Mesenteric fat pad (tissue), 1 donor: ENCODE measurements at places on chromosomes 16 and 17. TPM values are rescaled to one million over a fixed set of nuclear protein-coding genes. Genes with fewer than 3 reads are reported as not detected.

Gene IL32
- total RNA-seq = 36.0 TPM

Gene NACA2
- not detected for total RNA-seq

- DNase-seq = no peak
Measured at GRCh38 chr17:1705004-1705403, 5.2 kb downstream of the TLCD2 start.

Gene APPBP2
- 45.8 TPM for total RNA-seq

- DNase-seq = no peak
Measured at GRCh38 chr16:24841291-24841690, 4.5 kb upstream of the SLC5A11 start.

Gene MSLN
- not detected for total RNA-seq

DNA sequence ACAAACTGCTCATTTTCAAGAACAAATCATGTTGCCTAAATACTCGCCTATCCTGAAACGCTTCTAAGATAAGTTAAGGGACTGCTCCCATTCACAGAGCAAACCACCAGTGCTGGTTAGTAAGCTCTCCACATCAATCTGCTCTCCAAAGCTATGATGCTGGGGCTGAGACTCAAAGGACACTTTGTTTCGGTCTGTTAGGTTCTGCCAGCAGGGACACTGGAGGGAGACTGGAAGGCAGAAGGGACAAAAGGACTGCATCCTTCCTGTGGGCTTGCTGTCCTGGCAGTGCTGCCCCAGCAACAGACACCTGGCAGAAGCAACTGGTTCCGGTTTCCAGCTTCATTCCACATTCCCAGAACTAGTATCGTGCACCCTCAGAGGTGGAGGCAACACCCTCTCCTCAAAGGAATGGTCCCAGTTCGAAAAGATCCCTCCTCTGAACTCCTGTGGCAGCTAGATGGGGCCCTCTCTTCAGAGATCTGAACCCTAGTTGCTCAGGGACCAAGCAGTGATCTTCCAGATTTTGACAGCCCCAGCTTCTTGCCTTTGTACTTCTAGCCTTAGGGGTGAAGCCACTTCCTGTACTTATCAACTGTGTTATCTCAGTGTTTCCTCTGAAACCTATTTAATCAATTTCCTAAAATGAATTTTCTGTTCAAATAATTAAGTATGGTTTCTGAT, 73.4 kb upstream of the GSG1L start:
- no peak for DNase-seq

Gene NLRC3
- total RNA-seq = 1.2 TPM

Gene GRAPL
- total RNA-seq = 5.4 TPM

DNA sequence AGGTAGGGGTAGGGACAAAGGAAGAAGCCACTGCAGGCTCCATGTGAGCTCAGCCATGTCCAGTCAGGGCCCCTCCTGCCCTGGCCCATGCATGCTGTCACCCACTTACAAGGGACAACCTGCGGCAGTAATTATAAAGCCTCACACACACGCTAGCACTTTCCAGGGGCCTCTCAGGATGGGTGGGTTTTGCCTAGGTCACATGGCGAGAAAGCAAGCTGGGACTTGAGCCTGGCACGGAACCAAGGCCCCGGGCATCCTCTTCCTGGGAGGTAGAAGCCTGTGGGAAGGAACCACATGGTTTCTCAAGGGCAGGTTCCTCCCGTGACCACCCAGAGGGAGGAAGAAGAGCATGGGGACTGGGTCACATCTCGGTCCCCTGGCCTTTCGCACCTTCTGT, 7.0 kb downstream of the ZNF319 start:
- DNase-seq = no peak

Gene MPP2
- total RNA-seq = 2.3 TPM

DNA sequence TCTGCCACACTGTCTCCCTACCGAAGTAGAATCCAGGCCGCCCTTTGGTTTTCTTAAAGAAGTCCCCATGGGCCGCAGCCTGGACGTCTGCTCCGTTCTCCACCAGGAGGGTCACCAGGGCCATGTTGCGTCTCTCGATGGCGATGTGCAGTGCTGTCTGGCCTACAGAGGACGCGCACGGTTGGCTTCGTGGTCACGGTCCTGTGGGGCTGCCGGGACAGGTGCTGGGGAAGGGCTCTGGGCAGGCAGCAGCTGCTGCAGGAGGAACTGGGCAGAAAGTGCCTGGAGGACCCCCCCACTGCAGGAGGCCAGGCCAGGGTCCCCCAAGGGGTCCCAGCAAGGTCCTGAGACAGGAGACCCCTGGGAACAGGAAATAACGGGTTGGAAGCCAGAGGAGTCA, 19.0 kb downstream of the TRPV1 start:
- DNase-seq = no peak

Gene HAGH
- total RNA-seq = 58.4 TPM

DNA sequence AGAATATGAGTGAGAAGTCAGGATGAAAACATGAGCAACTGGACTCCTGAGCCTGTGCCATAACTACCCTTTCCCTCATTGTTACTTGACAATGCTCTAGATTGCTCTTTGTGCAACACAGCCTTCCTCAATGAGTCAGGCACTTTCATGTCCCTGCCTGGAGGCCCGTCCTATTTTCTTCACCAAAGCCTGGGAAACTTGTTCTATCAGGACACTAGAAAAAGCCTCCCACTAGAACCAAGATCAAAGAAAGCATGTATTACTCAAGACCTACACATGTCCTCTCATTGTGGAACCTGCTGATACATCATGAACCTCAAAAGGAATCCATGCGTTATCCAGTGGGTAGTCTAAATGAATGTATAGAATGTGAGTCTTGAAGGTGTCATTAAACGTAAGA, 624.5 kb downstream of the TOX3 start:
- DNase-seq = no peak

GRCh38 chr17:6843241-6843880, 11.8 kb upstream of the TEKT1 start:
- no peak for DNase-seq

DNA sequence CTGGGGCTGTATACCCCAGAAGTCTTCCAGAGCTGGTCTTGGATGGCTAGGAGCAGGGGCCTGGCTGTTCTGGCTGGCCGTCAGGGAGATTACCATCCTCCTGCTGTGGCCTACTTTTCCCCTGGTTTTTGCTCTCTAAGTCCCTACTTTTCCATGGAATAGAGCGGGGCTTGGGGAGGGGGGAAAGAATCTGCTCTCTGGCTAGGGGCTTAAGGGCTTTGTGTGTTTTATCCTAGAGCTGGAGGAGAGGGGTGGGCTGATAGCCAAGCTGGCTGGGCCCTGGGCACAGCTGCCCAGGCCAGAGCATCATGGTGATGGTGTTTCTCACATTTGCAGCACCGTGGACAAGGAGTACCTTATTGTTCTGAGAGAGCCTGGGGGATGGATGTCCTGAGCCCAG, 3.6 kb downstream of the NRN1L start:
- DNase-seq = no peak

DNA sequence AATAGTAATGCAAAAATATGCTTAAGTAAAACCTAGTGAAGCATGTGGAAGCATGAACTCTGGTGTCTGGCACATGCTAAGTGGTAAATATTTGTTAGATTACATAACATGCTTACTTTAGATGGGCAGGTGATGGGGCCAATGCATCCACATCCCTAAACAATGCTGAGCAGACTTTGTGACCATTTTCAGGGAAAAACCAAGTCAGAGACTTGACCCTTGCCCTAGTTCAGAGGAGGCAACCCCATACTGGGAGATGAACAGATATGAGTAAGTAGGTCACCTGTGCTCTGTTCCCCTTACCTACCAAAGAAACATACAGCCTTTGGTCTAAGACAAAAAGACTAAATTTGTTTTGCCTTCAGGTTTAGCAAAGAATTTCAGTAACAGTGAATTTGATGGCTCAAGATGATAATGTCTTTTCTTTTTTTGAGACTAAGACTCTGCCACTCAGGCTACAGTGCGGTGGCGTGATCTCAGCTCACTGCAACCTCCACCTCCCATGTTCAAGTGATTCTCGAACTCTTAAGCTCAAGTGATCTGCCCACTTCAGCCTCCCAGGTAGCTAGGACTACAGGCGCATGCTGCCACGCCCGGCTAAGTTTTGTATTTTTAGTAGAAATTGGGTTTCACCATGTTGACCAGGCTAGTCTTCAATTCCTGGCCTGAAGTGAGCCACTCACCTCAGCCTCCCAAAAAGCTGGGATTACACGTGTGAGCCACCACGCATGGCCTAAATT, 91.4 kb downstream of the HIC1 start:
- no peak for DNase-seq

Gene SP6
- 1.9 TPM for total RNA-seq
